Fibroblast of skin of scalp (primary cell): ENCODE measurements at places on chromosomes 3 and 15.

DNA sequence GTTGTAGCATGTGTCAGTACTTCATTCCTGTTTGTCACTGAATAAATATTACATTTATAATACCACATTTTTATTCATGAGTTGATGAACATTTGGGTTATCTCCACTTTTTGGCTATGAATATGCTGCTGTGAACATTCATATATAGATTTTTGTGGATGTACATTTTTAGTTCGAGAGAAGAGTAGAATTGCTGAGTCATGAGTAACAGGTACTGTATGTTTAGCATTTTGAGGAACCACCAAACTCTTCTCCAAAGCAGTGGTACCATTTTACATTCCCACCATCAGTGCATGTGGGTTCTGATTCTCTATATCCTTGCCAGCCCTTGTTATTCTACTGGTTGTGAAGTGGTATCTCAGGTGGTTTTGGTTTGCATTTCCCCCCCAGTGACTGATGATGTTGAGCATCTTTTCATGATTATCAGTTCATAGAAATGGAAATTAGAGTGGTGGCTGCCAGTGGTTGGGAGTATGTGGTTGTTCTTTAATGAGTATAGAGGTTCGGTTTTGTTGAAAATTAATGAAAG is 59.6 kb downstream of the CCDC66 start:
- DNase-seq, result no peak

DNA sequence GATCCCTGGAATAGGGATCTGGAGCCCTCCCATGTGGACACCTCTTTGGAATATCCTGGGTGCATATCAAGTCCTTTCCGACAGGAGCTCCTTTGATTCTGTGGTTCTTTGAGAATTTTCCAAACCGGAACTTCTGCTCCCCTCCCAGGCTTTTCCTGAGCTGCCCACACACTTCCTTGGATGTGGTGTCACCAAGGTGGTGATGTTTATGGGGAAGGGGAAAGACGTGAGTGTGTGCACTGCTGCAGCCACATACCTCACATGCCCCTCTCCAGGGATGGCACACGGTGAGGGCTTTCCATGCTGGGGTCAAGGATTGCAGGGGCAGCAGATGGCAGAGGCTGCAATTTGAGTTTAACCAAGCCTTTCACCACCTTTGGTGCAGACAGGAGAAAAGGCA is 27.9 kb upstream of the PSTPIP1 start:
- no peak for DNase-seq

DNA sequence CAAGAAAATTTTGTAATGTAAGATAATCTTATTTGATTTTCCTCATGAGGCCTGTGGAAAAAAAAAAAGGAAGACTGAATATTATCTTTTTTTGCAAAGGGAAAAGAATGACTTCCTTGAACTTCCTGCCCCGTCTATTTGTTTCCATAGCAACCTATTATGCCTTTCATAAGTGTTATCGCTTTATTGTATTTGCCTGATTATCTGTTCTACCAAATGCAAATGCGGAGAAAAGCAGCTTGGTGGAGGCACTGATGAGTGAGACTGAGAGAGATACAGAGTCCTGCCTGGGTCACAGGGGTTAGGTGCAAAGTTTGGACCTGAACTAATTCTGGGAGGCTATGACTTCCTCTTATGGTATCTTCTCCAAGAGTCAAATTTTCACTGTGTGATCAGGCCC is 334.0 kb upstream of the KCNMB2 start:
- no peak for DNase-seq

- no peak for DNase-seq
Measured at GRCh38 chr3:169836078-169836941, 23.6 kb upstream of the LRRC34 start.

DNA sequence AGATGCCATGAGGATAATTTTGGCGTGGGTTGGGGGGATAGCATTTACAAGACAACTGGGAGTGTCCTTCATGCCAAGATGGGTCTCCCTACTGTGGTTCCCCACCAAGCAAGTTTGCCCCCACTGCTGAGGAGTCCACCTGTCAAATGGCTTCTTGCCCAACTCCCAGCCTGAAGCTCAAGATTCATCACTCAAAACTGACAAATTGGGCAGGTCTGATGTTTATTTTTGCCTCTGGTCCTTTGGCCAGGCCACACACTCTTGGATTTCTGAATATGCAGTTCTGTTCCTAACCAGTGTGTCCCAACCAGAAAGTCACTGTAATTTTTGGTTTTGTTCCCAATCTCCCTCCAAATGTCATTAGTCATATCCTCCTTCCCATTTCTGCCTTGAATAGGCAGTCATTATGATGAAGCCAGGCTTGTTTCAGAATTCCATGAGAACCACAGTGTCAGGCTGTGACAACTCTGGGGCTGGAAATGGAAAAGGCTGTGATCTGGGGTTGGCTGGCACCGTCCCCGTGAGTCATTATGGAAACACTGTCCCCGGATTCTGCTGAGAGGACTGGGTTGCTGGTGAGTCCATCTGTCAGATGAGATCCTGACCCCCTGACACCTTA is 29.3 kb upstream of the MEF2A start:
- peak; percentile 93 for DNase-seq

GRCh38 chr15:75532413-75533250 is 46.5 kb downstream of the PTPN9 start:
- peak; percentile 31 for DNase-seq

DNA sequence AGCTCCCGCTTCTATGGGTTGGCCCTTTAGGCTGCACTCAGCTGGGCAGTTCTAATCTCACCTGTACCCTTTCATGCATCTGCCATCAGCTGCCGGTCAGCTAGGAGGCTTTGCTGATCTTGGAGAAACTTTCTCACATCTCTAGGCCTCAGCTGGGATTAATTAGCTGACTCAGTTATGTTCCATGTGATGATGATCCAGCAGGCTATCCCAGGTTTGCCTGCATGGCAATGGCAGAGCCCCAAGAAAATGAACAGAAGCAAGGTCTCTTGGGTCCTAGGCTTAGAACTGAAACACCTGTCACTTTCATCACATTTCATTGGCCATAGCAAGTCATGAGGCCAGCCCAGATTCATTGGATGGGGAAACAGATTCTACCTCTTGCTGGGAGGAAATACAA is 304.6 kb upstream of the TBC1D5 start:
- DNase-seq, result peak; percentile 44

DNA sequence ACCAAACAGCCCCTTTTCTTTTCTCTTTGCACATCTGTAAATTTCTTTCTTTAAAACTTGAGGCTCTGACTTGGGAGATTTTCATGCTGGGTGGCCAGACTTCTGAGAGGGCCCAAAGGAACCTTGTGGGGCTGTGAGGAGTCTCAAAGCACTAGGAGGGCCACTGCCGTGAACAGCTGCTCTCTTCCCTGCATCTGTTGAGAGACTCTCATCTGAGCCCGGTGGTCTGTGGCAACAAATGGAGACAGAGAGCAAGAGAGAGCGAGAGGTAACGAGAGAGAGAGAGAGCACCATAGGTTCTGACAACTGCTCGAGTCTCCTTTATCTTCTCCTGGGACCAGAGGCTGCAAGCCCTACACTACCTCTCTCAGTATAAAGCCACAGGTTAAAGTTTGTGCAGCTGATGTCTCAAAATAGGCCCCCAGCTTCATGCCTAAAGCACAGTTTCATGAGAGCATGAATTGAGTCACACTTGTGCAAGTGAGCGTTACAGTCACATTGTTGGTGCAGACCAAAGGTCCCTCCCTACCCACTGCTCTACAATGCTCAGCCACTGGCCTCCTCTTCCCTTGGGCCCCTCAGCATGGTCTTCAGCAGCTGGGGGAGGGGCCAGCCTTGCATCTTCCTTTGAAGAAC is 60.7 kb downstream of the ZNF621 start:
- no peak for DNase-seq

DNA sequence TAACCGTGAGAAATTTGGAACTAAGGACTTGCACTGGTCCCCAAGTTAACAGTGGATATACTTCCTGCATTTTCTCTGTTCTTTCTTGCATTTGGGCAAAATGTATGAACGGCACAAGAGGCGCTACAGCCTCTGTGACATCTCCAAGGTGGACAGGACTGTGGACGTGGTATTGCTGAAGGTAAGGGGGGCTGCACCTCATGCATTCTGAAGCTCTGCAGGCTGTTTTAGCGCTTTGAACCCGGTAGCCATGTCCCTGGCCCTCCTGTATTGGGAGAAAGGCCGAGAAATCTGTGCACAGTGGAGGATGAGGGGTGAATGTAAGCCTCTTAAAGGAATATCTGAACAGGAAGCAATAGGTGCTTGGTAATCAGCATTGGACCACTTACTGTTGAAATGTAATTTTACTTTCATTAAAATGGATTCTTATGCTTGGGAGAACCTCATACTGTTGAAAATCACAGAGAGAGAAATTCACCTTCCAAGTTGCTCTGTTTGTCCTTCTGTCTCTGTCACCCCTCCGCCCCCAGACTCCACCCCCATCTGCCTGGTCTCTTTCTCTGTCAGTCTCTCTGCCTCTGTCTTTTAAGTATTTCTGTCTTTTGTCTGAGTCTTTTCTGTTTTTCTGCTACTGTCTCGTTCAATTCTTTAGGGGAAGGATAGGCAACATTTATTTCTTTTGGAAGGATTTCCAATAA is 174.6 kb downstream of the KLHL25 start:
- no peak for DNase-seq

DNA sequence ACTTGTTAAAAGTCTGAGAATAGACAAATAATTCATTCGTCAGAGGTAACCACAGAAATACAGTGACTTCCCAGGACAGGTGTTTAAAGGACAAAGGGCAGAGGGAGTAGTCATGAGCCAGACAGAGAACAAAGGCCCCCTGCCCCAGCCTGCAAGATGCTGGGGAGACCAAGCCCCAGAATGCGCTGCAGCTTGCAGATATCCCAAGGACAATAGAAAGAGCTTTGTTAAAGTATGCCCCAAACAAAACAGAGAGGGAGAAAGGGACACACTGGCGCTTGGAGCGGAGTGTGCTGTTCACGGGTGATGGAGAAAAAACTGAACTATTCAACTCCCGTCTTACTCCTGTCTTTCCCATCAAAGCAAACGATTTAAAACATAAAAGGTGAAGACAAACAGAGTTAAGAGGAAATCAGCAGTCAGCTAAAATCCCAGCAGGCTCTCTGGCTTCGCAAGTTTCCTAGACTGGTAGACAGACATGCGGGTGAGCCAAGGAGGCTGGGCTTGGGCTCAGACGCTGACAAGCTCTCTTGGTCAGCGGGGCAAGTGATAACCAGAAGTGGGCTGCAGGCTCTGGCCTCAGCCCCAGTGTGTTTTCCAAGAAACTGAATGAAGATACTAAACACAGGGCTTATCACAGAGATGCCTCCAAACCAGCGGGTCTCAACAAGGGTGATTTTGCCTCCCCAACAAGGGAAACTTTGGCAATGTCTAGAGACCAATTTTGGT is 130.1 kb downstream of the UACA start:
- no peak for DNase-seq

DNA sequence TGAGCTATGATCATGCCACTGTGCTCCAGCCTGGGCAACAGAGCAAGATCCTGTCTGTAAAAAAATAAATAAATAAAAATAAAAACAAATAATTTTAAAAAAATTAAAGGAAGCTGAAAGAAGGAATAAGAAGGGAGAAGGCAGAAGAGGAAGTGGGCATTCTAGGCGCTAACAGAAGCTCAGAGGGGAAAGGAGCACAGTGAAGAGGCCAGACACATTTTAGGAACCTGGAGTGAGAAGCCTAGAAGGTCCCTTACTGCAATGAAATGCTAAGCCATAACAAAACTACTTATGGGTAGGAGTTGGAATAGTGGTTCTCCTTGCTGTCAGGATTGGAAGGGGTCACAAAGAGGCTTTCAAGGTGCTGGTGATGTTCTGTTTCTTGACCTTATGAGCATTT is 64.0 kb downstream of the ITGB5 start:
- no peak for DNase-seq

DNA sequence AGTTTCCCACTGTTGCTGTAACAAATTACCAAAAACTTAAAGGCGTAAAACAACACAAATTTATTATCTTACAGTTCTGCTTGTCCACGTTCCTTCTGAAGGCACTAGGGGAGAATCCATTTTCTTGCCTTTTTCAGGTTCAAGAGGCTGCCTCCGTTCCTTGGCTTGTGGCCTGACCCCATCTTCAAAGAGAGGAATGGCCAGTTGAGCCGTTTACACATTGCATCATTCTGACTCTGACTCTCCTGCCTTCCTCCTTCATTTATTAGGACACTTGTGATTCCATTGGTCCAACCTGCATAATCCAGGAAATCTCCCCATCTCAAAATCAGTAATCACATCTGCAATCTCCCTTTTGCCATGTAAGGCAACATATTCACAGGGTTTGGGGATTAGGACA is 122.7 kb upstream of the BHLHE40 start:
- DNase-seq, result no peak

DNA sequence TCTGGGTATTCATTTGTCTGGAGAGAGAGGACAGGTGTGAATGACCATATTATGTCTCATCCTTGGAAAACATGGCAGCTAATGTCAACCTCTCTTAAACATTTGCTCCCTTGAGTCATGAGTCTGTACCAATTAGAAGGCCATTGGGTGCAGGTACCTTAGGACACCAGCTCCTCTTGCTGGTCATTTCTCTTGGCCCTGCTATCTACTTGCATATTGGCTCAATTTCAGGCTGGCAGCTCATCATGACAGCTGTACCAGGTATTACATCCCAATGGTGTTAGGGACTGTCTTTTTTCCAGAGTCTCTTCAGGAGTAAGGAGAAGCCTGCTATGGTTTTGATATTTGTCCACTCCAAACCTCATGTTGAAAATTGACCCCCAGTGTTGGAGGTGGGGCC is 92.2 kb upstream of the ANKRD28 start:
- no peak for DNase-seq

GRCh38 chr3:188926741-188927511 is 244.8 kb upstream of the TPRG1 start:
- no peak for DNase-seq

DNA sequence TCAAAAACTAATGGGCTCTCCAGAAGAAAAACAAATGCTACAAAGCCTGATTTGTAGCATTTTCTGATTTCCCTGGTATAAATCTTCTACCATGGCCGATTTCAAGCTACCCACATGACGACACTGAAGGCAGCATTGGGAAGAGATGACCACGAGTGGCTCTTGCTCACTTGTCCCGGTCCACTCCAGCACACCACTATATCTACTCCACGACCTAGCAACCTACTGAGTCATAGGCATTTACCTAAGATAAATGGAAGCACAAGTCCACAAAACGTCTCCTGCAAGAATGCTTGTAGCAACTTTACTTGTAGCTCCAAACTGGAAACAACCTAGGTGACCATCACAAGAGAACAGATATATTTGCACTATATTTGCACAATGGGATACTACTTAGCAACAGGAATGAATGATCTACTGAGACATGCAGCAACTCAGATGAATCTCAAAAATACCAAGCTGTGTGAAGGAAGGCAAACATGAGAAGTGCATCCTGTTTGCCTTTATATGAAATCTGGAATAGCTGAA is 60.8 kb upstream of the HES1 start:
- no peak for DNase-seq

- no peak for DNase-seq
Measured at GRCh38 chr3:62238431-62238830, 134.9 kb downstream of the FEZF2 start.

GRCh38 chr3:138072796-138073195 is 42.6 kb downstream of the DZIP1L start:
- DNase-seq, result peak; percentile 37

DNA sequence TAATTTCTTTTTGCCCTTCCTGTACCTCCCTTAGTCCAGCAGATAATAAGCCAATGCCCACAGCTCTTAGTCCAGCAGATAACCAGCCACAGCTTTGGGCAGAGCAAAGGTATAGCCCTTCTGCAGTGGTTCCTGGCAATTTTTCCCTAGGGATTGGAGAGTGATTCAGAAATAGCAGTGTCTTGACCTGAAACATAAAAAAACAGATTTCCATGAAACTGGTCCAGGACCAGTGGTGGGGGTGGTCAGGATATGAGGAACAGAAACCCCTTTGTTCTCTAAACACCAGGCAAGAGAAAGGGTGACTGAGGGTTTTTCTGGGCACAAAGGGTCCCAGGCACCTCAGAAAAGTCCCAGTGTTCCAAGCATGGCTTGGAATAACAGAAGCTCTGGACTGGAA is 103.4 kb downstream of the ARRDC4 start:
- DNase-seq, result no peak
